ENCODE measurements at places on chromosomes 5 and 9.

DNA sequence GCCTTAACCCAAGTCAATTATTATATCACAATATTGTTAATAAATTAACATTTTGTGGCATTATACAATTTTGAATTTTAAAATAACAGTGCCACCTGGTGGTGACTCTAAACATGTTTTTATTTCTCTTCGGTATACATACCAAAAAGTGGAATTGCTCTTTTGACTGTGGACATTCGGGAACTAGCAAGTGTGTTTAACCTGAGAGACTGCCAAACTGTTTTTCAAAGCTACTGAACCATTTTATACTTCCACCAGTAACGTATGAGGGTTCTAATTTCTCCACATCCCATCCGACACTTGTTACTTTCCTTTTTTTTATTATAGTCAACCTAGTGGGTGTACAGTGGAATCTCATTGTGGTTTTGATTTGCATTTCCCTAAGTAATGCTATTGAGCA lies 18.3 kb upstream of the HSDL2 start:
- DNase-seq, result no peak

GRCh38 chr5:13780081-13780480 lies 164.4 kb downstream of the DNAH5 start:
- DNase-seq, result no peak

DNA sequence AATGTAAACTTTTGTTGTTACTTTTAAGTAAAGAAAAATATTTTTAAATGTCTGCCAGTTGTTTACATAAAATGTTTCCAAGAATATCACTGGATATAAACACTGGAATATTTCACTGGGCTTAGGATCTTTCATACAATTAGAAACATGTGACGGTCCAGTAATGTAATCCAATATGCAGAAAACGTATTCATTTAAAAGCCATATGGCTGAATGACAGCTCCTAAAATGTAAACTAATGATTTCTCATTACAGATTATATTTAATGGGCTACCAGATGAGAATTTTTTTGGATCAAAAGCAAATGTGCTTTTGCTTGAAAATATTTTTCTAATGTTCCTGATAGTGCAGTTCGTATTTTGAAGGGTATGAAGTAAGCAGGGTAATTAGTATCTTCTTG lies 124.3 kb downstream of the TTC39B start:
- DNase-seq, result no peak

DNA sequence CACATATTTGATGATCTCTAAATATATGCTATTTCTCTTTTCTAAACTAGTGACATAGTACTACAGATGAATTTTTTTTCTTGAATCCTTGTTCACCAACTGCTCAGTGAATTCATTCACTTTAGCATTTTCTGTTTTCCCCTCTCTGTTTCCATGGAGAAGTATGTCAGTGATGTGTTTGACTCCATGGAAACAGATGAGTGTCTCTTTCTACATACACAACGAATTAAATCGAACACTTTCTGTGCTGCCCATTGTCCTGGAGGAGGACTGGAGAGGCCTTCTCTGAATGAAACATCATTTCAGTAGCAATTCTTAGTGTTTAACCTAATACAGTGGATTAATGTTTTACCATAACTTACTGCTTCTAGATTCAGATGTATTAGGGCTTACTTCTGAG lies 9.5 kb downstream of the INVS start:
- no peak for DNase-seq

DNA sequence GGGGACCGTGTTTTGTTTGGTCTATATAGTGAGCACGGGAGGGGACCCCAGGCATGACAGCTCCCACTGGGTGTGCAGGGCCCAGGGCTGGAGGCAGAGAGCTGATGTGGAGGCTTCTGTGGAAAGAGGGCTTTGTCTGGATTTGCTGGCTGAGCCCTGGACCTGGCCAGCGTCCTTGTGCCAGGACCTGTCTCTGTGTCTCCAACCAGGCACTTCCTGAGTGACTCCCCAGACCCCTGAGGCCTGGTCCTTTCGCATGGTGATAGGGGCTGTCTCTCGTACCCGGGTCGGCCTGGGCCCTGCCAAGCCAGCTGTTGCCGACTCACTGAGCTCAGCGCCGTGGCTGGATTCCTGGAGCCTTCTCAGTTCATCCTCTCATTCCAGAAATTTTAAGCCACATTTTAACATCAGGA lies 77.6 kb downstream of the ADAMTS2 start:
- DNase-seq, result no peak

DNA sequence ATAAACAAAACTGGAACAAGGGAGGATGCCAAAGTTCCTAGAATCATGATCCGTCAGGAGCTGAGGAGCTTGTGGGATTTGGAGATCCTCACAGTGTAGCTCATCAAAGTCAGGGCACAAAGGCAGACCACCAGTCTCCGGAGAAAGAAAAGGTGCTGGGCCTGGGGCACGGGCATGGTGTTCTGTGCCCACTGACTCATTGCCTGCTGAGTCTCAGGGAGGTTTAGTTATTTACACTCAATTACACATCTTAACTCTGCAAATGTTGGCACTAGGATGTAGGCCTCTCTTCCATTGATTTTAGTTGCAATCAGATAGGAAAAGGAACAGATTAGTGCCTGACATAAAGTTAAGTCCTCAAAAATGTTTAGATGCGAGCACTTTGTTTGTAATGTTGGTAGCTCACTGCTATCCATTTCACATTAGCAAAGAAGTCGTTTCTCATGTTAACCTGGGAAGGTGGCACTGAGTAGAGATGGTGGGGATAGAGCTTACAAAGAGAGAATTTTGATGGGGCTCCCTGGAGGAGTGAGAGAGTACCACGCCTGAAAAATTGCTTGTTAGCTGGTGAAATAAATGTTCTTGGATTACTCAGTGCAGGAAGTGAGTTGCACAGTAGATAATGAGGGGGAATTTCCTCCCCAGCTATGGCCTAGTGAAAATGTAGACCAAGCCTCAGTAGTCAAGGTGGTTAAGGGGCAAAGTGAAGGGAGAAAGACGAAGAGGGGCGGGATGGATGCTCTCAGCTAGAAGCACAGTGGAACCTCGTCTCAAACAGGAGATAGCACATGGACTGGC lies 109.5 kb upstream of the CD180 start:
- no peak for DNase-seq

All from cortex of kidney (tissue), 1 donor.